Inflammatory macrophage treated with lipopolysaccharide for 1 hour (primary cell): ENCODE measurements at places on chromosomes 5 and 9.

DNA sequence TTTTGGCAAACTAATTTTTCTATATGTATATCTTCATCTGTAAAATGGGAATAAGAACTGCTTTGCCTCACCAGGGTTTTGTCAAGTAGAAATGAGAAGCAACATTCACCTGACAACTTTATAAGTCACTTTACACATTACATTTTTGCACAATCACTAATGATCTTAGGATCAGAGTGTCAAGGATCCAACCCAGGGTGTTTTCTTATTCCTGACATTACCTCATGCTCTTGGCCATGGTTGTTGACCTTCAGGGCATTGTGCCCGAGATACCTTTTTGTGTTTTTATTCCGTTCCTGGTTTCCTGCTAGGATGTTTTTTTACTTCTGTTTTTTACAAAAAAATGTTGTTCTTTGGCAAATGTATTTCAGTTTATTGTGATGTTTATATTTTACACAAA, 22.2 kb upstream of the RASA1 start:
- DNase-seq, result no peak

- no peak for DNase-seq
Measured at GRCh38 chr5:136143312-136143711, 10.7 kb downstream of the SMAD5 start.

DNA sequence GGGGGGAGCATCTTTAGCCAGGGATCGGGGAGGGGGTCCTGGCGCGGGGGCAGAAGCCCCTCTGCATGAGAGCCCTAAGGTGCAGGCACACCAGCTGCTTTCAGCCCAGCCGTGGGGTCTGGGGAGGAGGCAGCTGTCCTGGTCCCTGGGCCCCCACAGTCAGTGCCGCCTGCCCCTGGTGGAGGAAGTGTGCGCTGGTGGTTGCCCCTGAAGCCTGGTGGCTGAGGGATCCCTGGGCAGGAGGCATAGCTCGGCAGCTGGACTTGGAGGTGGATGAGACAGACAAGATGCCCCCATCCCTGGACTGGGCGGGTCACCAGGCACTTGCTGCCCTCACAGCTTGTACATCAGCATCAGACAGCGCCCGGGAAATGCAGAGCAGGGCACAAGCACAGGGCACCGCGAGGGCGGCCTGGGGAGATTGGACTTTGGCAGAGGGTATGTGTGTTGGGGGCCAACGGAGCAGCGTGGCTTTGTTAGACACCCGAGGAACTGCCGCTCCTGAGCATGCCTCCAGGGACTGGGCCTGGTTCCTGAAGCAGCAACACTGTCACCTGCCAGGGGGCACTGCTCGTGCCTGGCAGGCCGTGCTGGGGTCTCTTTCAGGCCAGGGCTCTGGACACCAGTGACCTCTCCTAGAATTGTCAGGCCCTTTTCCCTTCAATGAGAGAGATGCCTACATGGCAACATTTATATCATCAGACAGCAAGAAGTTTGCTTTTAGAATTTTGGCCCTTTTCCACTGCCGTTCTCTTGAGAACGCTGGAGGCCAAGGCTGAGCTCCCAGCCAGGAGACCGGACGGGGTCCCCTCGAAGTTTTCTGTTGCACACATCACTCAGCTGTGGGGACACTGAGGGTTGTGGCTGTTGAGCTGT, 41.9 kb upstream of the CTSL start:
- DNase-seq, result no peak

DNA sequence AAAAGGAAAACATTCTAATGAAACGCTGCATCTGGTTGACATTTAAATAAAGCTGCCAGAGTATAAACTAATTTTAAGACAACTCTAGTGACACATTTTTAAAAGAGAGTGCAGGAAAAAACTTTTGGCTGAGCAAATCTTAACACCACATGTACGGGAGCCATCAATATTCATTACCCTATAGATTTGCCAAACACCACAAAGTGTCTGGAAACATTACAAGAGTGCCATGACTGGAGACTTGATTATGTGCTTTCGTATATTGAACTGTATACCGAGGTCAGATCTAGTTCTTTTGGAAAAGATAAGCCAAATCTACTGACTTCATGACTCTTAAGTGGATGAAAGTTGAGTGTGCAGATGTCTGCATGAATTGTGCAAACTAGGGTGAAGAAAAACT, 10.6 kb upstream of the DMRT2 start:
- DNase-seq, result no peak

DNA sequence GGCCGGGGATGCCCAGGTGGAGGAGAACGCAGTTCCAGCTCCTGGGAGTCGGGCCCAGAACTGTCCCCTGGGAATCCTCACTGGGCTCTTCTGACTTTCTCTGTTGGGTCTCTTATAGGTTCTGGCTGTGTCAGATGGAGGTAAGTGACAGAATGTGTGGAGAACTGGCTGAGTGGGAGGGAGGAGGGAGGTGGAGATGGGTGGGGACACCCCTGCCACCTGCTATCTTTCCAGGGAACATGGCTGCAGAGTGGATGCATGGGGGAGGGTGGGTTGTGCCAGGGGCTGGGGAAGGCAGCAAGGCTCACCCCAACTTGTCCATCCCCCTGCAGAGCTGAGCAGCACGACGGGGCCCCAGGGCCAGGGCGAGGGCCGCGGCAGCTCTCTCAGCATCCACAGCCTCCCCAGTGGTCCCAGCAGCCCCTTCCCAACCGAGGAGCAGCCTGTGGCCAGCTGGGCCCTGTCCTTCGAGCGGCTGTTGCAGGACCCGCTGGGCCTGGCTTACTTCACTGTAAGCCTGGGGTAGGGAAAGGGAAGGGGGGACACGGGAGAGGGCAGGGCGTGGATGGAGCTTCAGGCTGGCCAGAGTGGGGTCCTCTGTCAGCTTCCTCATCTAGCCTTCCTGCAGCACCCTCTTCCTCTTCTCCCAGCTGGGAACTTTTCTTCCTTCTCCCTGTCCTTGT, 8.3 kb downstream of the RGS14 start:
- no peak for DNase-seq

GRCh38 chr9:2193552-2193951, 178.4 kb downstream of the SMARCA2 start:
- DNase-seq, result no peak
